ENCODE measurements at places on chromosomes 7 and 10. TPM values are rescaled to one million over a fixed set of nuclear protein-coding genes. Genes with fewer than 3 reads are reported as not detected.

Gene RET
- total RNA-seq: 0.53 TPM

Gene PROSER2
- total RNA-seq: 1.7 TPM

Gene UNC5B
- total RNA-seq: 0.65 TPM

Gene COL28A1
- 15.2 TPM for total RNA-seq

Gene TMEM139
- total RNA-seq: not detected

Gene MOGAT3
- total RNA-seq: not detected

Data from gastrocnemius medialis (tissue), 4 donors.